ENCODE measurements at places on chromosomes 12 and 14.

DNA sequence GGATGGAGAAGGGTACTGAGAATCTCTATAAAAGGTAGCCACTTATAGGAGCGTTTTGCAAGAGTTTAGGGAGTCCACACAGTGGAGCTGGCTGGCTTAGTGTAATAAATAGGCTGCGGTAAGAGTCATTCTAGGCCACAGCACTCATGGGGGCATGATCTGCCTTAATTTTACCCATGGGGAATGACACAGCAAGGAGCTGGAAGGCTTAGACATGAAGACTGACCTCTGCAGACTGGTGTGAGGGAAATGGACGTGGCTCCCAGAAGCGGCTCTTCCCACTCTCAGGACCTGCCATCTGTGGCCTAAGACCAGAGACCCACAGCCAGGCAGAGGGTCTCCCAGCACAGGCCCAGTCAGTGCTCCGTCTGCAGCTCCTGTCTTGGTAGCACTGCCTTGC lies 173.3 kb downstream of the PPM1H start:
- DNase-seq = no peak

DNA sequence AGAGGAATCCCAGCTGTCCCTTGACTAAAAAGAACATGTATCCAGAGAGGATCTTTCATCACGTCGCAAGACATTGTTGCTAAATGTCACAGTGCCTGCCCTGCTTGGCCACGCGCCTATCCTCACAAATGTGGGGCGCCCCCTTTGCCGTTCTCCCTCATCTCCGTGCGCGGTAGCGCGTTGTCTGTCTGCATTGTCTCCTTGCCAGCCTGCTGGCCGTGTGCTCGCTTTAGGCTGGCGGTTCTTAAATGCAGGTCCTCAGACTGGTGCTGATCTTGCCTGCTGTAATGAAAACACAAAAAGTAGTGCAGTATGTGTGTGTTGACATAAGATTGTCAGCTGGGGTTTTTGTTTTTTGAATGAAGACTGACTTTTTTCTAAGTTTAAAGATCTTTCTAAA lies 198.2 kb upstream of the RGS6 start:
- DNase-seq = no peak

GRCh38 chr14:86540636-86541247 lies 1010.8 kb downstream of the FLRT2 start:
- DNase-seq = no peak

- DNase-seq = no peak
Measured at GRCh38 chr12:89899651-89900050, 191.0 kb upstream of the ATP2B1 start.

GRCh38 chr12:103538397-103538796 lies 42.6 kb upstream of the C12orf42 start:
- DNase-seq = no peak

GRCh38 chr12:81263072-81263471 lies 185.2 kb downstream of the ACSS3 start:
- no peak for DNase-seq

GRCh38 chr12:115611477-115611876 lies 666.0 kb downstream of the MED13L start:
- DNase-seq = no peak

- no peak for DNase-seq
Measured at GRCh38 chr12:19846574-19846973, 407.3 kb downstream of the AEBP2 start.

DNA sequence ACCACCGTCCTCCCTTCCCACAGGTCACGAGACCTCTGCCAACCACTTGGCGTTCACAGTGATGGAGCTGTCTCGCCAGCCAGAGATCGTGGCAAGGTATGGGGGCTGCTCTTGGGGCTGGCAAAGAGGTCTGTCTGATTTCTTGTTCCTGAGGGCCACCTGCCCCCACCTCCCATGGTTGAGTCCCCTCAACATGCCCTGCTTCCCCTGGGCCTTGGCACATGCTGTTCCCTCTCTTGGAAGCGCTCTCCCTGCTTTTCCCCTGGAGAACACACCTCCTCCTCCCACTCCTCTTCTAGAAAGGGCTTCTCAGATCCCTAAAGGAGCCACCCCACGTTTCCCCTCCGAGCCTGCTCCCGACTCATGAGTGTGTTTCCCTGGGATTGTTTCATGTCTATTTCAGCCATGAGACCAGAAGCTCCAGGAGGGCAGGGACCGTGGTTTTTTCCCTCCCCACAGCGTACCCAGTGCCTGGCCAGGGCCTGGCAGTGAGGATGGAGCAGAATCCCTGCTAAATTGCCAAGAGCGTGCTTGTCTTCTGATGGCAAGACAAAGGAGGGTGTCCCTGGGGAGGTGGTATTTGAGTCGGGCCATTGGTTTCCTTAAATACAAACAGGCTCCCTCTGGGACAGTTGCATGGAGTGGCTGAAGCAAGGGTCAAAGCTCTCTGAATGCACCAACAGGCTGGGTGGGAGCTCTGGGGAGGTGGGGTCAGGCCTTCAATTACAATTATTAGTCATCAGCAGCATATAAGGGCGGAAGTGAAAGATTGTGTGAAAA lies 34.1 kb downstream of the CYP46A1 start:
- no peak for DNase-seq

DNA sequence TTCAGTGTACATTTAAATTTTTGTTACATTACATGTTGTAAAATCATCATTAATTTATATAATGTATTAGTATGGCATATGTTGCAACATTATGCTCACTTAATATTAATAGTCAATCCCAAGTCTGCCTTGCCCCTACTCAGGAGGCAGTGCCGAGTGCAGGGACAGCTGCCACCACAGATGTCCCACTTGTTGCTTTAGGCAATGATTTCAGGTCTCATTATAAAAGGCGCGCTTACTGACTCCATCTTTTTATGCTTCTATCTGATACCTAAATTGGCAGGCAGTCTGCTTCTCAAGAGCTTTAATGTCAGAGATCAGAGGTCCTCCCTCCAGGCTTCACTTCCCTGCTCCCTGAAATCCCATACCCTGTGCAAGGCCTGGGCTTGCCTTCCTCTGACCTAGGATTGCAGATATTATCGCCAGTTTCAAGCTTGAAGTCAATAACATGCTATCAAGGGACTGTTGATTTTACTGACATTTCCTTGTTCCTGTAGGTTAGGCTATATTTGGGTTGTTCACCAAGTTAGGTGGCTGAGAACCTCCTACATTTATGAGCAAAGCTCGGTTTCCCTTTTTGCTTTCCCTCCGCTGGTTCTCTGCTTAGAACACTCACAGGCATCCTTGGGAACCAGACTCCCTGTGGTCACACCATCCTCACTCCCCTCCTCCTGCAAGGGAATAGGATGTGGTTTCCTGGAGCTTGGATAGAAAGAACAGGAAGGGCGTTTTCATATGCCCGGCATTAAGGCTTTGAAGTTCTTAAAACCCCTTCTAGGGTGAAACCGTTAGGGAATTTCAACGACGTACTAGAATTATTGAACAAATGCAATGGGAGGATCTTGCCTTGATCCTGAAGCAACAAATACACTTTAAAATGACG lies 208.4 kb upstream of the FKBP4 start:
- no peak for DNase-seq

GRCh38 chr12:107549651-107550480 lies 135.7 kb upstream of the PWP1 start:
- DNase-seq = no peak

GRCh38 chr12:38887770-38888169 lies 17.6 kb downstream of the CPNE8 start:
- no peak for DNase-seq

DNA sequence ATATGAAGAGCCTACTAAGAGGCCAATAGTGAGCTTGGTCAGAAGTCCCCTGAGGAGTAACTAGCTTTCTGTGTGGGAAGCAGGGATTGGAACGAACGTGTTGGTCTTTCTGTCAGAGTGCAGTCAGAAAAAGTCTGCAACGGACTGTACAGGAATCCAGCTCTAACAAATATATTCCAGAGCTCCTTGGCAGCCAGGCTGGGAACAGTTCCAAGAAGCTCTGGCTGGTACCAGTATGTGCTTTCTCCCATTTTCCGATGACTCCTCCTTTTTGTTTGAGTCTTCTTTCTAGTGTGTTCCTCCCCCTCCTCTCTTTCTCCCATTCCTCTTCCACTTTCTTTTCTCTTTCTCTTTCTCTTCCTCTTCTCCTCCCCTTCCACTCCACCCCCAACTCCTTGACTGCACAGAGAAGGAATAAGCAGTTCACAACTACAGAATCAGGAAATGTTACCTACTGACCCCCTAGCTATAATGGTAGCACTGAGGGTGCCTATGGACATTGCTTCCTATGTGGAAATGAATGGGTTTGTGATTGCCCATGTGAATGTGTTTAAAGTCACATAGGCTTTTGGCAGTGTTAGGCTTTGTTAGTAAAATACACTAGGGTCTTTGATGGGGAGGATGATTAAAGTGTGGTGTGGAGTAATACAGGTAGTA lies 59.9 kb downstream of the TTLL5 start:
- no peak for DNase-seq

DNA sequence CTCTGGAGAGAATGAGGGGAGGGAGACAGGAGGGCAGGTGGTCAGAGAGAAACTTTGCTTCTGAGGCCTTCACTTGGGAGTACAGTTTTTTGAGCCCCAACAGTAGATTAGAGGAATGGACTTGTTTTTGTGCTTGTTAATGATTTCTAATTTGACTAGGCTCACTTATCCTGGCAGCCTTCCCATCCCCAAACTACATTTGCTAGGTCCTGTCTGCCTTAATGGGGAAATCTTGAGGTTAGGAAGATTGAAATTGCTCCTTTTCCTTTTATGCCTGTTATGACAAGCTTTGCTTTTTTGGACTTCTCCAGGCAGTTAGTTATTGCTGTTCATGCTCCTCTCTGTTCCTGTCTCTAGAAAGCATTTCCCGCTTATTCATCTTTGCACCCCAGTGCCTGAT lies 37.7 kb downstream of the SYNE2 start:
- DNase-seq = no peak

- DNase-seq = no peak
Measured at GRCh38 chr14:102492531-102492910, 17.1 kb downstream of the ANKRD9 start.

DNA sequence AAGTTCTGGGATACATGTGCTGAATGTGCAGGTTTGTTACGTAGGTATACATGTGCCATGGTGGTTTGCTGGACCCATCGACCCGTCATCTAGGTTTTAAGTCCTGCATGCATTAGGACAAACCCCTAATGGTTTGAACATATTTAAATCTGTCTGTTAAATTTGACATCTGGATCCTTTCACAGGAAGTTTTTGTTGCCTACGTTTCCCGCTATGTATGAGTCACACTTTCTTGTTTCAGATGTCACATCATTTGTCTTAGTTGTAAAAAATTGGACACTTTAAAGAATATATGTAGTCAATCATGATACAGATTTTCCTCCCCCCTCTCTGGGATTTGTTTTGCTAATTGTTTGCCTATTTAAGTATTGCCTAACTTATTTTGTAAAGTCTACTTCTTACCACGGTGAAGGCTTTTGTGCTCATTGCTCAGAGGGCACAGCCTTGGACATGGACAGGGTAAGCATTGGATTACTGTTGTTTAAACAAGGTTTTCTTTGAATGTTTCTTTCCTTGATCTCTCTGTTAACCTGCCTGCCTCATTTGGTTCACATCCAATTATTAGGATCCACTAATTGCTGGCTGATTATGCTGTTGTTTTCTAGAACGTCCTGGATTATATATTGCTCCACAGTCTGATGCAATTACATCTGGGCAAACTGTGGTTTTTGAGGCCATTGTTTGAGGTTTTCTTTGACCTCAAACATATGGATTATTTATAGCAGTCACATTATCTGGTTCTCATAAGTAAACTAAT lies 1441.4 kb downstream of the AACS start:
- no peak for DNase-seq

DNA sequence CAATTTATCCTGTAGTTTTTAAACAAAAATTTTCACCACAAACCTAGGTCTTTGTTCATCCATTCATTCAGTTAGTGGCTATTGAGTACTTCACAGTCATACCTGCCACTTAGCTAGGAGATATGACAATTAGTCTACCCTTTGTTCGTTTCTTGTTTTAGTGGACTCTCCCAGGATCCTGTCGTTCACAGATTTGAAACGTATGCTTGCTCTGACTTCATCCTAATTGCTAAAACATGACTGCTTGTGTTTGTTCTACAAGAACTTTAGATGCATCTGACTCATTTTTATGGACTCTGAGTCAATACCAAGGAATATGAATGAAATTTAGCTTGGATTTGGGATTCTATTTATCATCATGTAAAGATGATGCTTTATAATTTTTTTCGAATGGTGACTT lies 69.5 kb downstream of the TBC1D30 start:
- DNase-seq = no peak

GRCh38 chr12:6199531-6200255 lies 507 bp upstream of the CD9 start:
- DNase-seq = no peak

- no peak for DNase-seq
Measured at GRCh38 chr14:33504246-33505099, 446.4 kb downstream of the EGLN3 start.

DNA sequence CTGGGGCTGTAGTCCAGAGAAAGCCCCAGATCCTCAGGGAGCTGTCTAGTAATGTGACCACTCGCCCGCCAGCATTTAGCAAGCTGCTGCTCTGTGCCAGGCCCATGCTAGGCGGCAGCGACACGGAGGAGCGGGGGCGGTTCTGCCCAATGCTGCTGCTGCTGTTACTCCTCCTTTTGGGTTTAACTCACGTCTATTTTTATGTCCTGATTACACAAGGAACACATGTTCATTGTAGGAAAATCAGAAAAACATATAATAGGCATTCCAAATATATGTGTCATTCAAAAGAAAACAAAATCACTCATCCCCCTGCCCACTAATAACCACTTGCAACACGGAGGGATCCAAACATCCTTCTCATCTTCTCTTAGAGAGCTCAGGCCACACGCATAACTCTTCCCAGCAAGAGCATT lies 30.4 kb downstream of the CCDC92 start:
- no peak for DNase-seq

GRCh38 chr12:96497855-96498254 lies 8.5 kb downstream of the CFAP54 start:
- no peak for DNase-seq

DNA sequence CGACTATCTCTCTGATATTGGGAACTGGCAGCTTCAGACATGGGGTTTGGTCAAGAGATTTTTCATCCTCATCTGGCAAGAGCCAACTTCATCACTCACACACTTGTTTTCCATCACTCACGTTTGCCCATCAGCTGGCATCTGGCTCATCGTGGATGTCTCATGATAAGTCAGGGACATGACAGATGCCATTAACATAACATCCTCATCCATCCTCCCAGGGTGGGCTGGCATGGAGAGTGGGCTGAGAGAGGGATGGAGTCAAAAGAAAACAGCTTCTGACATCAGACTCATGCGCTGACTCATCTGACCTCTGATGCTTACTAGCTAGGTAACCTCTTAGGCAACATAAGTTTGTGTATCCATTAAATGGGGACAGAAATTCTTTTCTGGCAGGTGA lies 1.8 kb upstream of the VSX2 start:
- no peak for DNase-seq

Measured in activated CD4-positive, CD25-positive, alpha-beta regulatory T cell treated with anti-CD3 and anti-CD28 coated beads, Interleukin-2, amount 50 U/mL, for 72 hours (primary cell).